ENCODE measurements at places on chromosomes 4 and X.

DNA sequence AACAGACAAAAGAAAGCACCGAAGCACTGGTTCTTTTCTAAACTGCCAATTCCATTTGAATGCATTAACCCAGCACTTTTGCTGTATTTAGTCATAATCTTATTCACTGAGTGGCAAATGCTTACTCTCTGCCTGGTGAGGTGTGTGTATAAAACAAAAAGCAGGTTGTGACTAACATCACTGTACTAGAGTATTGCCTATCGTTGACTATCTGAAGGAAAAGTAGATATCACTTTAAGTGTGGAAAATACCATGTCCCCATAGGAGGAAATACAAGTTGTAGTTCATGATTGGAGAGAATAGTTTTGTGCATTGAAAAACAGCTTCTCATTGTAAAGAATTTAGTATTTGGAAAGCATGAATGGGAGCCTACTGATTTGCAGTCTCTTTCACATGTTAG, 2.7 kb downstream of the PDLIM5 start:
- no peak overlapping the region for H3K4me3 ChIP-seq
- H3K27me3 ChIP-seq: no peaks in the 10 kb centered on the region

- DNase-seq: no peak
- H3K27ac ChIP-seq: no peak overlapping the region
- H3K36me3 ChIP-seq: no peaks in the 10 kb centered on the region
- no peaks in the 10 kb centered on the region for H3K4me1 ChIP-seq
- no peaks in the 10 kb centered on the region for H3K27me3 ChIP-seq
Observed at GRCh38 chr4:115711575-115711974, 598.2 kb upstream of the NDST4 start.

DNA sequence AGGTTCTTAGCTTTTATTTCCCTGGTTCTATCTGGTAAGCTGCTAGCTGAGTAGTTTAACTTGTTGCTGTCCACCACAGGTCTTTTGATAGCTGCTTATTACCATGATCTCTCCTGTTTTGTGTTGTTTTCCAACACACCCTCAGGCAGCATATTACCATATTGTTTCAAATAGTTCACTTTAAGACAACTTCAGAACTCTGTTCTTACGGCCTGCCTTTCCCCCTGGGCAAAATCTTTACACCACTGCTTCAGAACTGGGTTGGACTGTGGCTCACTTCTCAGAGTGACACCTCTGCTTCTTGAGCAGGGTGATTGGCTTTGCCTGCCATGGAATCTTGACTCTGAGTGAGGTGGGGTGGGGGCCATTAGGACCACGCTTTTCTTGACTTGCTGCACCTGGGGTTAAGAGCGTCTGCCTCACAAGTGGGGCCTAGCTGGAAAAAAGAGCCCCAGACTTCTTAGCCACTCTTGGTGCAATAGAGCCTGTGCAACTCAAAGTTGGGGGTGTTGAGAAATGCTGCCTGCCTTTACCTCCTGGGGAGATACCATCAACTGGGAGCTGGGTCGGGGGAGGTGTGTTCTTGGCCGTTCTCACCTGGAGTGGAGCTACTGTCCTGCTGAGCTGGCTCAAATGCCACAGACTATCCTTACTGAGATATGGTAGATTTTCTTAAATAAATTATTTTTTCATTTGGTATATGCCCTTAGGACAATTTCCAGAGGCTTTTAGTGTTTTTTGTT, 23.4 kb downstream of the USP9X start:
- DNase-seq: no peak
- H3K4me1 ChIP-seq: peaks cover 39% of the 10 kb centered on the region
- H3K27ac ChIP-seq: no peak overlapping the region
- no peaks in the 10 kb centered on the region for H3K36me3 ChIP-seq

DNA sequence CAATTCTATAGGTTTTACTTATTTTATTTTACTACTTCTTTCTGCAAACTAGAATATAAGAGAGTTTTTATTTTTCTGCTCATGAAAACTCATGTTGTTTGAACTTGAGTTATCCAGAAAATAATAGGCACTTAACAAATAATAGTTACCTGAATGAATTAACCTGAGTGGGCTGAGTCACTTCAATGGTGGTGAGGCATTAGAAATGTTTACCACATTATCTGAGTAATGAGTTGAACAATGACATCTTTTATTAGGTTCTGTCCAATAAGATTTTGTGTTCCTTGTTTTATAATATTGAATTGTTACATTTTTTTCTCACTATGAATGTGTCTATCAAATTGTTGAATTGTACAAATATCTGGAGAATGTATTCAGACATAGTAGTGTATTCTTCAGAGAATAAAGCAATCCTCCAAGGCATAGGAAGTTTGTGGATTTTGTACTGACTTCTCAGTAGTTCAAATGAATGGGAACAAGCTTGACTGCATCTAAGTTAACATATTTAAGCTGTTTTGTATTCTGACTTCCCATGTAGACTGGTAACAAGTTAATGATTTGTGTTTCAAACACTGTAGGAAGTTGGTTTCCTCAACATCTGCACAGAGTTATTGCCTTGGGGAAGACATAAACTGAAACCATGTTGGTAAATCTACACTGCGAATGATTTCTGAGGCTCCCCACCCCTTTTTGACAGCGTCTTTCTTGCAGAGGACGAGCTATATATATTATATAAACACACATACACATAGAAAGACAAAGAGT, 1808.9 kb upstream of the TENM3 start:
- H3K4me3 ChIP-seq: no peak overlapping the region
- no peak overlapping the region for H3K27ac ChIP-seq
- no peaks in the 10 kb centered on the region for H3K36me3 ChIP-seq
- no peak for DNase-seq

GRCh38 chr4:168475745-168476144, 4.5 kb downstream of the DDX60L start:
- peaks cover 38% of the 10 kb centered on the region for H3K4me1 ChIP-seq
- no peak overlapping the region for H3K4me3 ChIP-seq
- H3K27me3 ChIP-seq: no peaks in the 10 kb centered on the region
- peak overlapping the region; percentile 77 for H3K27ac ChIP-seq

DNA sequence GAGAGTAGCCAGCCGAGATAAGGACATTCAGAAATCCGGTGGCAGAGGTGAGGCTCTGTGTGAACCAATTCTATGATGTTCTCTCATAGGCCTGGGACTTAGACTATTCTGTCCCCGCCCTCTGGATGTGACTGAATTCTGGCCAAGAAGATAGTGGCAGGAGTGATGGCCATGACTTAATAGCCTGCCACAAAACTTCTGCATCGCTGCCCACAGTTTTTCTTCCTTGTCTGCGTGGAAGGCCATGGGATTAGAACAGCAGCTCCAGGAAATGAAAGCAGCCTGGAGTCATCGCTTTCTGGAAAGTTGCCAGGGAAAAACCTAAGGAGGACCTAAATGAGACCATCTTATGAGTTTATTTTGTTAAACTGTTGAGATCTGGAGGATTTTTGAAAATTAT, 134.7 kb downstream of the F11 start:
- H3K27ac ChIP-seq: no peak overlapping the region
- H3K36me3 ChIP-seq: no peaks in the 10 kb centered on the region
- DNase-seq: no peak
- H3K27me3 ChIP-seq: no peaks in the 10 kb centered on the region
- H3K4me1 ChIP-seq: no peaks in the 10 kb centered on the region

GRCh38 chrX:52082578-52082977, 13.6 kb upstream of the MAGED4B start:
- H3K27ac ChIP-seq: no peak overlapping the region
- peaks cover 3% of the 10 kb centered on the region for H3K27me3 ChIP-seq
- H3K4me3 ChIP-seq: no peak overlapping the region
- no peak for DNase-seq

DNA sequence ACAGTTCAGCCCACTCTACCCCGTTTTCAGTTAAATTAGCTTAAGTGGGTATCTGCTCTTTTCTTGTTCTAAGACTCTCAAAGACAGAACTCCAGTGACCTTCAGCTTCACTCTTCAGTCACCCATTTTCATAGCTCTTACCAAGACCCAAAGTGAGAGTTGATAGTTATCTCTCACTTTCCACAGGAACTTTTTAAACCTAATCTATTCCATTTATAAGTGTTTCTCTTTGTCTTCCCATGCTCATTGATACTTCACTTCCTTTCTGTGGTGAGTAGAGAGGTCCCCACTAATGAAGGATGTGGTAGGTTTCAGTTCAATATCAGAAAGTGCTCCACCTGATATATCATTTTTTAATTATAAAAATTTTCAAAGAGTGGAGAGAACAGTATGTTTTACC, 33.4 kb downstream of the COX18 start:
- no peak for DNase-seq
- H3K4me1 ChIP-seq: peaks cover 2% of the 10 kb centered on the region
- no peak overlapping the region for H3K27ac ChIP-seq
- H3K27me3 ChIP-seq: peaks cover 7% of the 10 kb centered on the region
- no peaks in the 10 kb centered on the region for H3K36me3 ChIP-seq
- no peak overlapping the region for H3K4me3 ChIP-seq

DNA sequence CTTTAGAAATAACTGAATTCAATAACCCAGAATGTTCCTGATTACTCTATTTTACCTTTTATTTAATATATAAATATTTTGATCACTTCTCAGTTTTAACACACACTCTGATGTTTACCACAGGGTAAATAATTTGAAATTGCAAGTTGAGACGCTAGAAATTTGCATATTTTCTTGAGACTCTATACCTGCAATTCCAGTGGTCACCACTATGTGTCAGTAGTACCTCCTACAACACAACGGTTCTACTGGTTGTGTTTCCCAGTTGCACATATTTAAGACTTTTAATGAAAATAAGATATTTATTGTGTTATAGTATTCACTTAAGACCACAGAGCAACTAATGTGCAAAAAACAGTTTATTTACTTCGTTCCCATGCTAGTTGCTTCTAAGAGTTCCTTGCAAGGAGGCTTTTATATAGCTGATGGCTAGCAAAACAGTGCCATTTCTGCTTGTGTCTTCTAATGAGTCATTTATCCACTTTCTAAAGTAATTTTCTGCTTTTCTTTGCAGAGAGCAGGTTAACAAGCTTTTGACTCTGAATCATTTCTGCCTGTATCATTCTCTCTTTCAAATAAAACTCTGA, 98.9 kb upstream of the PDLIM3 start:
- H3K4me1 ChIP-seq: peaks cover 3% of the 10 kb centered on the region
- peaks cover 3% of the 10 kb centered on the region for H3K36me3 ChIP-seq
- DNase-seq: no peak
- H3K27me3 ChIP-seq: peaks cover 39% of the 10 kb centered on the region

- H3K4me1 ChIP-seq: no peaks in the 10 kb centered on the region
- H3K27ac ChIP-seq: no peak overlapping the region
- no peak for DNase-seq
Observed at GRCh38 chr4:57448452-57448851, 338.3 kb upstream of the IGFBP7 start.

DNA sequence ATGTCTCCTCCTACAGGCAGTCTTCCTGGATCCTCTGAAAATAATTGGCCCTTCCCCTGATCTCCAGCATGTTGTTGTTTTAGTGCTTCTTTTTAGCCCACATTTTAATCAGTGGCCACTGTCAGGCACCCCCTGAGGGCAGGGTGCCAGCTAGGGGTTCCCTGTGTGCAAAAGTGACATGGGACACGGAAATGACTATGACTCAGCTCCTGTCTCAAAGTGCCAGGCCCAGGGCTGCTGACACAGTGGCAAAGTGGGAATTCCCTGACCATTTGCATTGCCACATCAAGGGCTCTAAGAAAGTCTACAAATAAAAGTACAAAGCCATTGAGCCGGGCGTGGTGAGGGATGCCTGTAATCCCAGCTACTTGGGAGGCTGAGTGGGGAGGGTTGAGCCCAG, 24.8 kb downstream of the HMX1 start:
- no peaks in the 10 kb centered on the region for H3K36me3 ChIP-seq
- no peak overlapping the region for H3K4me3 ChIP-seq
- H3K4me1 ChIP-seq: no peaks in the 10 kb centered on the region
- DNase-seq: no peak
- H3K27ac ChIP-seq: no peak overlapping the region
- no peaks in the 10 kb centered on the region for H3K27me3 ChIP-seq

DNA sequence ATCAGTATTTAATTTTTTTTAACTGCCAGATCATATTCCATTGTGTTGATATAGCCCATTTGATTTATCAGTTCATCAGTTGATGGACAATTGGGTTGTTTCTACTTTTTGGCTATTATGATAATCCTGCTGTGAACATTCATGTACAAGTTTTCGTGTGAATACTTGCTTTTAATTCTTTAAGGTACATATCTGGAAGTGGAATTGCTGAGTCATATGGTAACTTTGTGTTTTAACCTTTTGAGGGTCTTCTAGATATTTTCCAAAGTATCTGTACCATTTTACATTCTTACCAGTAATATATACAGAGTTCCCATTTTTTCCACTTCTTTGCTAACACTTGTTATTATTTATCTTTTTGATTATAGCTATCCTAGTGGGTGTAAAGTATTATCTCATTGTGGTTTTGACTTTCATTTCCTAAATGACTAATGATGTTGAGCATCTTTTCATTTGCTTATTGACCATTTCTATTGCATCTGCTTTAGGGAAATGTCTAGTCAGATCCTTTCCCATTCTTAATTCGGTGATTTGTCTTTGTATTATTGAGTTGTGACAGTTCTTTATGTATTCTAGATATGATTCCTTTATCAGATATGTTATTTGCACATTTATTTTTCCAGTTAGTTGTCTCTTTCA, 75.2 kb upstream of the NUDT6 start:
- H3K27ac ChIP-seq: no peak overlapping the region
- H3K4me3 ChIP-seq: no peak overlapping the region
- no peak for DNase-seq

GRCh38 chr4:139402436-139402835, 51.5 kb upstream of the RAB33B start:
- H3K4me1 ChIP-seq: peaks cover 5% of the 10 kb centered on the region
- peaks cover under 1% of the 10 kb centered on the region for H3K36me3 ChIP-seq
- no peak for DNase-seq
- no peak overlapping the region for H3K4me3 ChIP-seq

DNA sequence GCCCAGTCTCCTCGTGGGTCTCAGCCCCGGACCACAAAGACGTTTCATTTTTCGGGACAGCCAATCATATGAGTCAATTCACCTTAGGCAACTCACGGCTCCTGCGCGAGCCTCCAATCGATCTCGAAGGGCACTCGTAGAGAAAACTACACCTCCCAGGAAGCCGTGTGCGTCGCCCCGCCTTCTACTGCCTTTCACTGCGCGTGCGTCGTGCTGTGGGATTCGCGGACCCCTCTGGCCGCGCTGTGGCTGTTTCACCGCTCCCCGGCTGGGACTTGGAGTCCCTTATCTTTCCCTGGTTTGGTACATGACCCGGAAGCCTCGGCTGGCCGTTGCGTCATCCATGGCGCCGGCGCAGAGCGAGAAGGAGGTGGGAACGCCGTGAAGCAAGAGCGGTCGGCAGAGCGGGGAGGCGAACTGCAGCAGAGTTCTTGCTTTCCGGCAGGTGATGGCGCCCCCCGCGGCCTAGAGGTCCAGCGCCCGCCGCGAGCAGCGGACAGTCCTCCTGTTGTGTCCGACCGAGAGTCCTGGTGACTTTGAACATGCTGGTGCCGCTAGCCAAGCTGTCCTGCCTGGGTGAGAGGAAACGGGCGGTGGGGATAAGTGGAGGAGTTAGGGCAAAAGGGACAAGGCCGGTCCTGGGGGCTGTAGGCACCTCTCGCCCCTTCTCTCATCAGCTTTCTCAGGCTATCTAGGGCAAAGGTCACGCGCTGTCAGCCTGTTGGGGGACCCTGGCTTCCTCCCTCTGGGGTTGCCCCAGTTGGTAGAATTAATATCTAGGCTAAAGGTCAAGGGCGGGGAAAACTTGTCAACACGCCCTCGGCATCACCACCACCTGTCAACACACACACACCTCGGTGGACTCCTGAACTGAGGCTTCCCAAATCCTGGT, at the start of gene ETFDH:
Gene ETFDH (plus strand): TSS at position 382 of the 892 bp plus-strand sequence. CDS start 161 bp downstream, at position 543.
- H3K4me3 ChIP-seq: peak within 1 kb of the TSS; percentile 97
- no peaks in the 10 kb centered on the region for H3K27me3 ChIP-seq
- peak; percentile 97 for DNase-seq
- peaks cover 2% of the 10 kb centered on the region for H3K36me3 ChIP-seq

Data from T-helper 17 cell (primary cell).